Temporal lobe (tissue), 4 donors: ENCODE measurements at places on chromosomes 7 and 10. TPM values are rescaled to one million over a fixed set of nuclear protein-coding genes. Genes with fewer than 3 reads are reported as not detected.

The IKZF1 gene
- 3.0 TPM for total RNA-seq

The EPC1 gene
- total RNA-seq, result 70.6 TPM

The ABCB1 gene
- total RNA-seq, result 7.4 TPM

The CCNJ gene
- total RNA-seq, result 15.2 TPM

The LBX1 gene
- total RNA-seq, result not detected

The MACROH2A2 gene
- 30.7 TPM for total RNA-seq

The NAT16 gene
- 2.2 TPM for total RNA-seq

The TUBAL3 gene
- total RNA-seq, result not detected
